IPS DF 6.9 (cell line): ENCODE measurements at places on chromosomes 2 and 18.

DNA sequence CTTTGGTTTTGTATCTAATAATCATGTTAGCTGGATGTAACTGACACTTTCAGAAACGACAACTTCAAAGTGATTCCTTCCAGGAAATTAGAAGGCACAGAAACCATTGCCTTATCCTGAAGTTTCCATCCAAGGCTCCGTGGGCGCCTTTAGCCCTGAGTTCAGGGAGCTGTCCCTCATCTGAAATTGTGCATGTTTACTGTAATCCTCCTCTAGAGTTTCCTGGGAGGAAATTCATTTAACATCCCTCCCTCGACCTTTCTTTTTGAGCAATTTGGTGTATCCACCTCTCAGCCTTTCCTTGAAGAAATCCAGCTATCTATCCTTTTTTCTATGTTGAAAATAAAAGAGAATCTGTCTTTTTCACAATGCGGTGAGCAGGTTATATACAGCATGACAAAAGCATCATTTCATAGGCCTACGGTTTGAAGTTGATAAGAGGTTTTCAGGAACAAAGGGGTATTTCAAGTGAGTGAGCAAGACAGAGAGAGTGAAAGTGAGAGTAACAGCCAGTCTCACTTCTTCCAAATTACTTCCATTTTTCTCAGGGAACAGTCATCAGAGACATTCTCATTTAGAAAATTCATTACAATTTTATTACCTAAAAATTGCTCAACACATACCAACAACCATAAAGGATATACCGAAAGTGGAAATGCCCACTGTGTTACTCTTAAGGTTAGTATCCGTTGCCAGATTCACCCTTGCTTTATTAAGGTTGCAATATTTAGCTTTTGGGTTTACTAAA, 167.3 kb downstream of the MREG start:
- no peak for DNase-seq

GRCh38 chr2:69830045-69830905, 815 bp downstream of the GMCL1 start:
- no peak for DNase-seq

DNA sequence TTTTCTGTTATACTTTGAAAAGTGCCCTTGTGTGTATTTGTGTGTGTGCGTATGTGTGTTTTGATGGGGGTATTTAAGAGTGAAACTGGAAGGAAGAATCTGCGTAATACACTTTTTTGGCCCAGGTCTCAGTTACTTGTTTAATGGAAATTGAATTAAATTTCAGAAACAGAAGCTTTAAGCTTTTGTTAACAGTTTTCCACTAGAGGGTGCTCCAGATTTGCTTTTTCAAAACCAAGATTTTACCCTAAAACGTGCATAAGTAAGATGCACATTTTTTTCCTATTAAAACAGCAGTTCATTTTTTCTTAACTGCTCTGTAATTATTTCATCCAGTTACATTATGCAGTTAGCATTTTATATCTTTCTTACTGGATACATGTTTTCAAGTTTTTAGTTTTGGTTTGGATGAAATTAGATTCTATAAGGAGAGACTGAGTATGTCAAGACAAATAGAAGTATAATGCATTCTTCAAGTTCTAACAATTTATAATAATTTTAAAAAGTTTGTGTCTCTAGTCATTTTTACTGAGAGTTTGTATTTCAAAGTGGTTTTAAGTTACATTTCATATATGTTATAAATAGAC, 97.2 kb downstream of the PIK3C3 start:
- no peak for DNase-seq

DNA sequence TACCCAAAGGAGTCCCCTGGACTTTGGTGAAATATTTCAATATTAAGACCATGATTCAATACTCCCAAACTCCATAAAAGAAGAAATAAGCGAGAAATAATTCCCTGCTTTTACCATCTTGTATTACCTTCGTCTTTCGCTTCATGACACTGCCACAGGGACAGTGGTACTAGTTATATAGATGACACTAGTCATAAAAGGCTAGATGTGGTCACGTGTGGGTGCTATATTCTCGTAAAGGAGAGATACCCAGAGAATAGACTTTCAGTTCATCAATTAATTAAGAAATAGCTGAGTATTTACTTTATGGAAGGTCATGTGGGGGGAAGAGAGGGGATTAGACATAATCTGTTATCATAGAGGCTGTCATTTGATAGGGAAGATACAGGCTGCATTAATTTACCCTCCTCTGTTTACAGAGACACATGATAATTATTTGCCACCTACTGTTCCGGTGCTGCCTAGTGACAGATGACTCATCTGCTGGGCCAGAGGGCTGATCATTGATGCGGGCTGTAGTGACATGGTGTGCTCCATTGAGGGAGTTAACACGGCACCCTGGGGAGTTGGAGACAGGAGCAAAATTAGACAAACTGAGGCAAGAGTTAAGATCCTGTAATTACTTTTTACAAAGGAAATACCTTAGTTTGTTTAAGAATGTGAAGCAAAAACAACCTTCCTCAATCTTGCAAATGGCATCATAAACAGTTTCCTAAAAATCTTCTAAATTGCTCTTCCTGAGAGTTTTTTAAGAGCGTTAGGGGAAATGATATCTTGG, 78.2 kb upstream of the ITGB6 start:
- no peak for DNase-seq

DNA sequence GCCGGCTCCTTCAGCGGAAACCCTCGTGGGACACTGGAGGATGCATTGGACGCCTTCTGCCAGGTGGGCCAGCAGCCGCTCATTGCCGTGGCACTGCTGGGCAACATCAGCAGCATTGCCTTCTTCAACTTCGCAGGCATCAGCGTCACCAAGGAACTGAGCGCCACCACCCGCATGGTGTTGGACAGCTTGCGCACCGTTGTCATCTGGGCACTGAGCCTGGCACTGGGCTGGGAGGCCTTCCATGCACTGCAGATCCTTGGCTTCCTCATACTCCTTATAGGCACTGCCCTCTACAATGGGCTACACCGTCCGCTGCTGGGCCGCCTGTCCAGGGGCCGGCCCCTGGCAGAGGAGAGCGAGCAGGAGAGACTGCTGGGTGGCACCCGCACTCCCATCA, 7.8 kb upstream of the CENPA start:
- DNase-seq, result no peak

DNA sequence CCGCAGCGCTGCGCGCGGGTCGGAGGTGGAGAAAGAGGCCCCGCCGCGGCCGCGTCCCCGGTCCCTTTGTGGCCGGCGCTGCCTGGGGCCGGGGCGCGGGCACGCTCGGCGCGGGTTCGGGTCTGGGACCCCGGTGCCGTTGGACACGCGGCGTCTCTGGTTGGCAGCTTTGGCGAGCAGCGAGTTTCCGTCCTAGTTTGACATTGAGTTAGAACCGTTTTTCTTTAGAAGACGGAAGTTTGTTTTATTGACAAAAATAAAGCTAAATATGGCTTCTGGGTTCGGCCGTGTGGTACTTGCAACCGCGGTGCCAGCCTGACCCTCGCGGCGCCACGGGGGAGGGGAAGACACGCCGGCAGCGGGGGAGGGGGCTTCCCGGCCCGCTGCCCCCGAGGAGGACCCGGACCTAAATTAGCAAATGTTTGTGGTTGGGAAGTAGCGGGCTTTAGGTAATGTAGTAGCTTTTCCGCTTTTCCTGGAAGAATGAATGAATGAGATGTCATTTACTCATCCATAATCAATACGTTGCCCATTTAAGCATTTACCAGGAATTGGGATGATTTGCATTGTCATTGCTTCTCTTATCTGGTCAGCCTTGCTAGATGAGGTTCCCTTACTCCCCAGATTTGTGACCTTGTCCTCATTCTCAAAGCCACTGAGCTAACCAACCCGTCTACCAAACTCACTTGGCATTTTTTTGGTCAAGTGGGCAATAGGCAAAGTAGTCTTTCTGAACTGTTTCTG, 530 bp downstream of the GALNT1 start:
- DNase-seq, result no peak

DNA sequence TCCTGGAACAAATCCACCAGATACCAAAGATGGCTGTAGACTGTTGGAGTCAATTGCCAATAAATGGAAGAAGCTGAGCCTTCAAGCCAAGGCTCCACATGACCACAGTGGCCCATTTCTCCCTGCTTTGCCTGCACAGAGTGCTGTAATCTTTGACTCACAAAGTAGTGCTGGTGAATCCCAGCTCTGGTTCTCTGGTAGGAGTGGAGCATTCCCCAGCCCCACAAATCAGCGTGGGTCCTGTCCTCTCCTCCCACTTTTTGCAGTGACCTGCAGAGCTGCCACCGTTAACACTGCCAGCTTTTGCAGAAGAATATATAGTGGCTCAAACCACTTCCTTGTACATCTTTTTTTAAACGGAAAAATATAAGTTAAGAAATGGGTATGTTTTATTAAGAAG, 93.9 kb downstream of the MGAT5 start:
- DNase-seq, result no peak

GRCh38 chr2:179521944-179522343, 257.3 kb upstream of the SESTD1 start:
- DNase-seq, result no peak

- no peak for DNase-seq
Measured at GRCh38 chr18:38033282-38033681, 467.7 kb upstream of the CELF4 start.

DNA sequence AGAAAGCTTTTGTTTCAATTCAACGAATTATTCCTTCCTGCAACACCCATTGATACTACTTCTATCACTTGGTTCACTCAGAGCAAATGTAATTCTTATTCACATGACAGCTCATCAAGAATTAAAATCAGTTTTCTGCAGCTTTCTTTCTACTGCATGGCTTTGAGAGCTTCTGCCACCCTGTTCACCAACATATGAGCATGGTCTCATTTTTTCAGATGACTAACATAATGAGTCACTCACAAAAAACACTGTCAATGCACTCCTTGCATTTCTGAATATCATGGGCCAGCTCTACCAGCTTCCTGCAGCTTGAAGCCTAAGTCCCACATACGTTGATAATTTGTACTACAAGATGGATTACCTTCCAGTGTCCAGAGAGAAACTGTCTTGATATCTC, 342.9 kb downstream of the LRATD1 start:
- no peak for DNase-seq

- no peak for DNase-seq
Measured at GRCh38 chr2:34729845-34730244, 1130.7 kb upstream of the FAM98A start.

GRCh38 chr2:22274661-22275060, 1110.3 kb upstream of the KLHL29 start:
- no peak for DNase-seq

DNA sequence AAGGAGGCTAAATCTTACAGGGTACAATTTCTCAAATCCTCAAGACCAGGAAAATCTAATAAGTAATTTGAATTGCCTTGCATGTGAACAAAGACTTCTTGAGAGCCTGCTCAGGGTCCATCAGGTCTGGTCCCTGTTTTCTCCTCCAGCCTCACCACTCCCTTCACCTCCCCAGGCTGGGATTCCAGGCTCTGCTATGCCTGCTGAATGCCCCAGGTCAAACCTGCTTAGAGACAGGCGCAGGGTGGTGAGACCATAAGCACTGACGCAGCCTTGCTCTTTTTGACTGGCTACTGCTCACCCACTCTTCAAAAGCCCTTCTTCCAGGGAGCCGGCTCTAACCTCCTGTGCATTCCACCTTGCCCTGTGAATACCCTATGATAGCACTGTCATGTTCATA, 356.4 kb upstream of the ACVR2A start:
- DNase-seq, result no peak

- no peak for DNase-seq
Measured at GRCh38 chr2:54704238-54704637, 19.2 kb upstream of the EML6 start.

GRCh38 chr2:109000738-109001137, 11.7 kb upstream of the EDAR start:
- no peak for DNase-seq

- DNase-seq, result no peak
Measured at GRCh38 chr2:24022975-24023575, 13.2 kb downstream of the MFSD2B start.

DNA sequence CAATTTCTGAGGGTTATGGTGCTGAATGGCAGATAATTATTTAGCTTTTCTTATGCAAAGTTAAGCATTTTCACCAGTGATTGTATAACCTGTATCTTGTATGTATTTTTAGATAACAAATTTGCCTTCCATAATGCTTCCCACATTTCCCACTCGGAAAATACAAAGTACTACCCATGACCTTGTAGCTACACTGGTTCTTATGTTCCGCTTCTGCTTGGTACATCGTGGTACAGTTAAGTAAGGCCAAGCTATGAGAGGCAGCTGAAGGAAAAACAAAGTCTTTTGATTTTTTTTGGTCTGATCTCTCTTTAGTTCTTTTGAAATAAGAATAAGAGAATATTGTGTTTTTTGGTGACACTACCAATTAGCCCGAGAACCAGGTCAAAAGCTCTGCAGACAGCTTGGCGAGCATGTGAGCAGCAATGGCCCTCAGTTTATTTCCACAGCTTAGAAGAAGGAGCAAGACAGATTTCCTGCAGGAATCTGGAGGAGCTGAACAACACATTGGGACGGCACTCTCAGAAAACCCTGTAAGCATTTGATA, 26.8 kb downstream of the SH3YL1 start:
- no peak for DNase-seq

GRCh38 chr2:197615016-197615652, 60.3 kb downstream of the RFTN2 start:
- no peak for DNase-seq

DNA sequence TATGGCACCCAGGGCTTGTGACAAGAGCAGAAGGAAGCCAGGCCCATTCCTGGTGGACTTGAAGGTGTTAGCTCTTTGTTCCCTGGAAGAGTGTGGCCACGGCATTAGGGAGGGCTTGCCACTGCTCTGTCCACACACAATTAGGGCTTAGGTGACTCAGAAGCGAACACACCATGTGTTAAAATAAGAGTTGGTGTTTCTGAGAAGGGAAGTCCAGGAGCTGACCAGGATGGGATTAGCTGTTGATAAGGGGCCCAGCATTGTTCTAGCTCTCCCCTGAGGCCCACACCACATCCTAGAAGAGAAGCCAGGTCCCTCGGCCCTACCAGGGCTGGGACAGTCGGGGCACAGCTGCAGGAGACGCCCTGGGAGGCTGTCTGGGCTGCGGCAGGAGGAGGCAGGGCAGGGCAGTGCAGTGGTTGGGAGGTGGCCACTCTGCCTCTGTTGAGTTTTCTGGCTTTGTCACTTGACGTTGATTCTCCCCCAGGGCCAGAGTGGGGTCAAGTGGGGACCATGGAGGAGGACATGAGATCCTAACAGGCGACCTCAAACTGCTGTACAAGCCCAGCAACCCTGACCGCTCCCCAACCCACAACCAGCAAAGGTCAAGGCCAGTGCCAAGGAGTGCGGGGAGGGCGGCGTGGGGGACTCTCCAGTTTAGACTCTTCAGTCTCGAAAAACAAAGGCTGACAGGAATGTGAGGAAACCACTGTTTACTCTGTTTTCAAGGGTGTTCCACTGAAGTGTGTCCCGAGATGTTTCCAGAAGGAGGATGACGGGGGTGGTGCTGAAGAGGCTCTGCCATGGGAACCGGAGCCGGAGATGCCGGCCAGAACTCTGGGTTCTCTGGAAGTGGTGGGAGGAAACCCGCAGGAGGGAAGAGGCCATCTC, 16.8 kb downstream of the GNLY start:
- no peak for DNase-seq

DNA sequence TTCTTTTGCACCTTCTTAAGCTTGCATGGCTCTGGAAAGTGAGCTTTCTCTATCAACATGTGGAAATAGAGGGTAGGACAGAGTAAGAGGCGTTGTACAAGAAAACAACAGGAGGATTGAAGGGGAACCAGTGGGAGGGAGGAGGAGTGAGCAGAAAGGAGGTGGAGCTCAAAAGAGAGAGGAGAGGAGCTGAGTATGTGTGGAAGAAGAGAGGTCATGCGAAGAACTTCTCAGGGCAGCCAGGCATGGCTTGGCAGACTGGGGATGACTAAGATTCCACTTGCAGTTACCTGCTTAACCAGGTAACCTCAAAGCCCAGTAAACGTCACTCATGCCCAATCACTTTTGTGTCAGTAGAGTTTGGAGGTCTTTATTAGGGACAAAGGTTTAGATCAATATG, 105.1 kb downstream of the BCL2L11 start:
- no peak for DNase-seq
